ENCODE measurements at places on chromosomes 1 and 21. TPM values are rescaled to one million over a fixed set of nuclear protein-coding genes. Genes with fewer than 3 reads are reported as not detected.

Gene MX2
- 0.47 TPM for total RNA-seq

Gene KPRP
- total RNA-seq = not detected

Gene CLDN8
- not detected for total RNA-seq

Gene KRTAP19-7
- total RNA-seq = not detected

Gene GMEB1
- total RNA-seq = 8.5 TPM

Gene NLRP3
- total RNA-seq = not detected

Gene ENAH
- total RNA-seq = 25.1 TPM

Gene PHLDA3
- total RNA-seq = 34.0 TPM

Gene RCSD1
- total RNA-seq = 1.7 TPM

Gene SELENBP1
- total RNA-seq = 63.1 TPM

Gene TEX50
- not detected for total RNA-seq

Gene MTARC1
- total RNA-seq = 0.12 TPM

Gene CHIT1
- total RNA-seq = not detected

Gene OLIG2
- not detected for total RNA-seq

Gene TMEM52
- total RNA-seq = 1.3 TPM

Gene CAPZA1
- 202 TPM for total RNA-seq

Gene C1orf87
- total RNA-seq = not detected

Gene CFAP74
- not detected for total RNA-seq

Gene HFM1
- 0.17 TPM for total RNA-seq

Gene CD101
- total RNA-seq = 0.09 TPM

Gene RASAL2
- total RNA-seq = 14.5 TPM

Gene TMPRSS15
- total RNA-seq = not detected

Gene CLCC1
- total RNA-seq = 22.7 TPM

Gene ZBTB37
- 4.5 TPM for total RNA-seq

Gene TRPM2
- total RNA-seq = not detected

Gene CLCA4
- total RNA-seq = not detected

Gene SPRR2E
- total RNA-seq = not detected

Gene MORN1
- 4.8 TPM for total RNA-seq

Gene OR6P1
- total RNA-seq = not detected

Gene KCNJ6
- 0.09 TPM for total RNA-seq

Gene SPRR2B
- total RNA-seq = not detected

Gene FCRL2
- total RNA-seq = not detected

Gene ERICH3
- total RNA-seq = not detected

Gene PTPRU
- 35.8 TPM for total RNA-seq

Gene PALMD
- 1.2 TPM for total RNA-seq

Gene RGS16
- 0.23 TPM for total RNA-seq

Gene WLS
- 78.9 TPM for total RNA-seq

Gene TLCD4
- total RNA-seq = 0.09 TPM

Gene COL9A2
- 2.2 TPM for total RNA-seq

Gene PUM1
- 39.7 TPM for total RNA-seq

Gene WNT3A
- not detected for total RNA-seq
